Mucosa of descending colon (tissue), 3 donors: ENCODE measurements at places on chromosomes 2 and 18. TPM values are rescaled to one million over a fixed set of nuclear protein-coding genes. Genes with fewer than 3 reads are reported as not detected.

GRCh38 chr2:187002242-187002641 lies 153.3 kb upstream of the ZSWIM2 start:
- no peak for DNase-seq

KYNU gene
- total RNA-seq, result 1.7 TPM

DNA sequence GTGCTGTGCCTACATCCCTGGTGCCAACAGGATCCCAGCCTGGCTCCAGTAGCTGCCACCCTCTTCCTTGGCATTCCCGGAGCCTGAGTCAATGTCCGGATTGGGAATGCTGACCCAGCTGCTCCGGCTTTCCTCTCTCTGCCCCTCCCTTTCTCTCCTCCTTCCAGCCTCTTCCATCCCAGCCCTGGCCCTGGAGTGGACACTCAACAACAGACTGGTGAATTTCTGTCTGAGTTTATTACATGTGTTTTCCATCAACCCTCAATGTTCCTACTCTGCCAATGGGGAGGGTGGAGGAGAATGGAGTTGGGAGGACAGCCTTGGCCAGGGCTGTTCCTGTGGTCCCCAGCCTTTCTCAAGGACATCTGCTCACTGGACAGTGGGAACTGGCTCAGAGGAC lies 917 bp upstream of the PRKAG3 start:
- DNase-seq, result no peak

GALNT13 gene
- 1.5 TPM for total RNA-seq

LOXHD1 gene
- 0.06 TPM for total RNA-seq
